ENCODE measurements at places on chromosomes 16 and 17. TPM values are rescaled to one million over a fixed set of nuclear protein-coding genes. Genes with fewer than 3 reads are reported as not detected.

The ZNF232 gene
- 27.5 TPM for total RNA-seq

The C16orf96 gene
- 0.08 TPM for total RNA-seq

The CDC27 gene
- 128 TPM for total RNA-seq

The ABCC11 gene
- total RNA-seq = 0.14 TPM

The TMEM100 gene
- total RNA-seq = not detected

The TMUB2 gene
- 18.2 TPM for total RNA-seq

The AURKB gene
- total RNA-seq = 177 TPM

The C17orf107 gene
- total RNA-seq = 2.3 TPM

The ZFPM1 gene
- 6.9 TPM for total RNA-seq

The MMP28 gene
- total RNA-seq = 0.50 TPM

The CRISPLD2 gene
- total RNA-seq = not detected

The KRT27 gene
- total RNA-seq = not detected

The RPGRIP1L gene
- total RNA-seq = 7.1 TPM

The CCDC92B gene
- not detected for total RNA-seq

The NPIPA7 gene
- 6.0 TPM for total RNA-seq

The NT5C3B gene
- 52.8 TPM for total RNA-seq

The CLDN6 gene
- not detected for total RNA-seq

The SSTR5 gene
- total RNA-seq = not detected

The GDPD1 gene
- 1.9 TPM for total RNA-seq

The CACNG1 gene
- total RNA-seq = not detected

The ATP2C2 gene
- total RNA-seq = not detected

The GAS2L2 gene
- total RNA-seq = 0.40 TPM

The ZNF750 gene
- total RNA-seq = not detected

The SULT1A1 gene
- 13.3 TPM for total RNA-seq

The SLC47A1 gene
- not detected for total RNA-seq

The ACSM2B gene
- not detected for total RNA-seq

The SMIM36 gene
- total RNA-seq = not detected

The CDYL2 gene
- 7.4 TPM for total RNA-seq

The OTOP2 gene
- total RNA-seq = not detected

The OR3A3 gene
- total RNA-seq = not detected

The ABCA10 gene
- 0.41 TPM for total RNA-seq
